Stimulated activated CD8-positive, alpha-beta memory T cell treated with anti-CD3 and anti-CD28 coated beads, Interleukin-7, amount 100 ng/mL, for 24 hours (primary cell): ENCODE measurements at places on chromosomes 5 and 9.

- no peak for DNase-seq
Observed at GRCh38 chr5:36656556-36656955, 50.1 kb downstream of the SLC1A3 start.

DNA sequence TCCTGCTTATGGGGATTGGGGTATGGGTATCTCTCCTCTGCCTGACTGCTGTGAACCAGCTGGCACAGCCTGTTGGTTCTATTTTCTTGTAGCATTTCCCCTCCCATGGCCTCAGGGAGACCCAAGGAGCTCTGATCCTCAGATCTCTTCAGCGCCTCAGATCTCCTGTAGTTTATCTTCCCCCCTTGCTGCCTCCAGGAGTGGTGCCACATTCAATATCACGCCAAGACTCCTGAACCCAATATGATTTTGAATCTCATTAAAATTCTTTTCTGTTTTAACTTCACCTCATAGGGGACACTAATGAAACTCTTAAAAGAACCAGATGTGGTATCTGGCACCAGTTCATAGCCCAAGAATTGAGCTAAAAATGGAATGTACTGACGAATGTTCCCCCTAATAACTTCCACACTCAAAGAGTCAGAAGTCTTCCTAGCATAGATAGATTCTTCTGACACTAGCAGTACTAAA lies 59.6 kb upstream of the LIFR start:
- no peak for DNase-seq

DNA sequence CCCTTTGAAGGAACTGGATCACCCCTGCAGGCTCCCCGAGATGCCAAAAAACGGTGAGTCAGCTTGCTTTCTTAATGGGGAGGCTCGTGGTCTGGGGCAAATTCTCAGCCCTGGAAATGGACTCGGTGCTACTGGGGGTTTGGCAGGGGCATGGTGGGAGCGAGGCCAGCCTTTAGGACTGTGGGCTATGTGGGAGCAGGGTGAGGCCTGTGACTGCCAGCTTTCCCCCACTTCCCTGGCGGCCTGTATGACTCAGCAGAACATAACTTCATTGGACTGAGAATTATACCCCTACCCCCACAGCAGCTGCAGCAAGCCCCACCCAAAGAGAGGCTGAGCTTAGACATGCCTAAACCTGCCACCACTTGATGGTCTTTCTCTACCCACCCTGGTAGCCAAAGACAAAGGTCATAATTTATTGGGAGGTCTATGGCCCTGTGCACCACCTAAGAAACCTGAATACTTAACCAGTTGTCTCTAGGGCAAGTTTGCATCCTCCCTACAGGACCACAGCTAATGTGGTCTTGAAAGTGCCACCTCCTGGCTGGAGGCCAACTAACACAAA lies 325.3 kb downstream of the TLE1 start:
- DNase-seq = no peak

- DNase-seq = no peak
Observed at GRCh38 chr5:103333376-103333775, 74.8 kb downstream of the MACIR start.

DNA sequence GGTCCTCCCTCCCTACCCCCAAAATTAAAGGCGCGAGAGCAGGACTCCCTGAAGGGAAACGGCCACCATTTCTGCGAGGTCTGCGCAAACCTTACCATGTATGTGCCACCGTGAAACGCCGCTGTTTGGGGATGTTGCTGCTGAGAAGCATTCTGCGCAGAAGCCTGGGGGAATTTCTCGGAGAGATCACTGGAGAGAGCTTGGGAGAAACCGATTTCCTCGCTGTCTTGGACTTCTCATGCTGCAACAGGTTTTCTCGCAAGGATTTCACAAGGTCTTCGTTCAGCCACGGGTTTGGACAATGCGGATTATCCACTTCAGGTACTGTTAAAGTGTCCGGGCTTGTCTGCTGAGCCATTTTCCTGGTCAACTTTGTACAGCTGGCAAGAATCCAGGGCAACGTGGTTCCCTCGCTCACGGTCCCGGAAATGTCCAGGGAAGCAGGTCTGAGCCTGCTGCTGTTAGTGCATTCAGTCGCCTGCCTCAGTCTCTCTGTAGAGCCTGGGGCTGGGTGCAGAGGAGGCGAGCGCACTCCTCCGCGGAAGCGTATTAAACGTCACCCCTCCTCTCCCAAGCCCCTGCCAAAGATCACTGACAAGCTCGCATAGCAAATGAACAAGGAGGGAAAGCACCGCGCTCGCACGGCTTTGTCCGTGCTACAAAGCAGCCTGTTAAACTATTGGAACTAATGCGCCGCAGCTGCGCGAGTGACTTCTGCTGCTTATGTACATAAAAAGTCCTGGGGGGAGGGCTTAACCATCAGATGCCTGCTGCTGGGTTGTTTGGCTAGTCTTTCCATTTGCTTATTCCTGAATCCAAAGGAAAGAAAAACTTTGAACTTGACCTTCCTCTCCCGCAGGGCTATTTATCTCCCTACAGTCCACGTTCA lies 125.1 kb downstream of the PDE4D start:
- no peak for DNase-seq

- DNase-seq = no peak
Observed at GRCh38 chr9:90645721-90646120, 3.1 kb upstream of the DIRAS2 start.

DNA sequence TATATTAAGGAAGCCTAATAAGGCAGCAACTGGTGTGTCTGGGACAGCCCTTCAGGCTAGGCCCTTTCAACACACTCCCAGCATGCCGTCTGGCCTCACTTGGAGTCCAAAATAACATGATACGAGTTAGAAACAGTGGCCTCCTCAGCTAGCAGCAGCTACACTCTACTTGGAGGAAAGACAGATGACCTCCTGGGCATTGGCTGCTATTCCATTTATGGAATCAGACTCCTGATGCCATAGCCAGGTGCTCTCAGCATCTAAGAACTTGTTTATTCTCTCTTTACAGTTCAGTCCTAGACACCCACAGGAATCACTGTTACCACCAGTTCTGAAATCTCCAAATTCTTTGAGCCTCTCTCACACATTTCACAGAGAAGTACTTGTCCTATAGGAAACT lies 31.8 kb downstream of the RUSC2 start:
- DNase-seq = no peak

DNA sequence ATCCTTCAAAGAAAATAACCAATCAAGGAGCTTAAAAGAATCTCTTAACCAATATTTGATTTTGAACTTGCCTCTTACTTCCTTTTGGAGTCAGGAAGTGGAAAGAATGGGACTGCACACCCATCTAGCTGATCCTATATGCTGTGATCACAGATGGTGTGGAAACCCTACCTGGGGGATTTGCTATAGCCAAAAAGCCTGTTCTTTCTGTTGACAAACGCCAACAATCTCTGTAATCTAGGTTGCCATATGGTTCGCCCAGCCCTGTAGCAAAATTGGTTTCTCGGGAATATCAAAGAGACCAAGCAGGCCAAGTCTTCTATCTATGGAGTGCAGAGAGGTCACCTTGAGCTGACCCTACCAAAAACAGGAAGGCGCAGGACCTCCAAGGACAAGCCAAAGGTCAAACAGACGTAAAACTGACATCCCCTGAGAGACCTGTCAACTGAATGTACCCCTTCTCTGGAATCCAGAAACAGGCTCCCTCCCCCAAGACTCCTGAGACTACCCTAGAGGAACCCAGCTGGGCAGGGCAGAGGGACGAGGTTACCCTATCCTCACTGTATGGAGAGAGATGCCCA lies 19.4 kb downstream of the NRG2 start:
- DNase-seq = no peak

GRCh38 chr5:146510559-146511125 lies 5.3 kb downstream of the GPR151 start:
- DNase-seq = no peak

DNA sequence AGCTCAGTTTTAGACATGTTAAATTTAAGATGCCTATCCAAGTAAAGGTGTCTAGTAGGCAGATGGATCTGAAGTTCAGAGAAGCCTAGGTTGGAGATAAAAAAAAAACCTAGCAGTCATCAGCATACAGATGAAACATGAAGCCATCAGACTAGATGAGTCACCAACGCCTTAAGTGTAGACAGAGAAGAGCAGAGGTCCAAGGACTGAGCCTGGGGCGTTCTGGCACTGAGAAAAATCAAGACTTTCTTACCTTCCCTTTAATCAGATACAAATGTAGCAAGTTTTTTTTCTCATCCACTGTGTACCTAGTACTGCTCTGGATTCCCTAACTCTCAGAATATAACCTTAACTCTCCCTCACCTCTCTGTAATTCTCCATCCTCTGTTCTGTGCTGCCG lies 97.3 kb downstream of the SIL1 start:
- DNase-seq = no peak

DNA sequence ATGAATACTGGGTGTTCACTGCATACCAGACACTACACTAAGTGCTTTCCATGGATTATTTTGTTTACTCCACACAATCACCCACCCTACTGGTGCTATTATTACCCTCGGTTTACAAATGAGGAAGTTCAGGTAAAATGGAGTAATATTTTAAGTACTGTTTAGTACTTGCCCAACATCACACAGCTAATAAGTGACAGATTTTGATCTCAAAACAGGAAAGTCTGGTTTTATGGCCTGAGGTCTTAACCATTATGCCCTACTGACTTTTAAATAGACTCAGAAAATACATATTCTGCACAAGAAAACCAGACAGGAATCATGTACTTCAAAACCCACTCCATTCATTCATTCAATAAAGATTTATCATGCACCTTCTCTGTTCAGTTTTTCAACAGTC lies 431.0 kb upstream of the TLE4 start:
- DNase-seq = no peak

DNA sequence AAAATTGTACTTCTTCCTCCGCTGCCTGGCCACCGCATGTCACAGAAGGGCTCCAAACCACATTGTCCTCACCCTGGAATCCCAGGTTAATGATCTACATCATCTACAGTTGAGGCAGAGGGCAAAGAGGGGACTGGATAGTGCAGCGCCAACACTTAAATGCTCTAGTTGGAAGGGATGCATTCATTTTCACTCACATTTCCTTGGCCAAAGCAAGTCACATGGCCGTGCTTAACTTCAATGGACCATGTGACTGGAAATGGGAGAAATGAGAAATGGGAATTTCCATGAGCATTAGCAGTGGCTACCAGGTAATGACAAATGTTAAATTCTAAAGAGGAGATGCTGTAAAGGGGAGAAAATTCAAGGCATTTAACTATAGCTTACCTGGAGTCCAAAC lies 13.3 kb upstream of the GNAQ start:
- no peak for DNase-seq

DNA sequence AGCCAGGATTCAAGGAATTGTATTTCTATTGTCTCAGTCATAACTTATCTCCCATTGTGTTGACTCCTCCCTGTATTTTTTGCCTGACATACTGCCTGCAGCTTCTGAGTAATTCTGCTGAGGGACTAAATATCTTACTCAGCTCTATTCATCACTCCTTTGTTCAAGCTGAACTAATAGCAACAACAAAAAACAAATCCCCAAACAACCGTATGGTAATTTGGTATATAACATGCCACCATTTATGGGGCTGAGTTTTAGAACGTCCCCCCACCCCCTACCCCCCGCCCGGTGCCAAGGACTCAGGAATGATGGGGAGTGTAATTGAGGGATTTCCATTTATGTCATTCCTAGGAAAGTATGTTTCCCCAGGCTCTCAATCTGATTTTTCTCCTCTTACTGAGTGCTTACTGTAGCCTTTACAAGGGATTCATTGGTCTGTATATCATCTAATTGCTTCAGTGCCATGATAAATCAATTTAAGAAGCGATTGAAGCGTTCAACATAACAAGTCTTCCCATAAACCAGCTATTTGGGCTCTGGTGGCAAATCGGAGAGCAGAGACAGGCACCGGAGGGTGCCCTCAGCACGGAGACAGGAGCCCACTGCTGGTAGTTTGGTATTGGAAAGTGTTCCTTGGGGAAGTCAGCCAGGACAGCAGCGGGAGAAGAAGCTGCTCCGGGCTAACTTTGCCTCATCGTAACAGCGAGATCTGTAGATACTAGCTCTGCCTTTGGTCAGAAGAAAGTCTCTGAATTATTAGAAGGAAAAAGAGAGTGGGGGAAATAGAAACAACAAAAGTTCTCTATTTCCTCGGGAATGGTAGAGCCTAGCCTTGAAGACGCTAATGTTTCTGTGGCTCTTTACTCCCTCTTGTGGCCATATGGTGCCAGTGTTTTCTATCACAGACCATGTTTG lies 40.7 kb upstream of the HSD17B4 start:
- DNase-seq = no peak

DNA sequence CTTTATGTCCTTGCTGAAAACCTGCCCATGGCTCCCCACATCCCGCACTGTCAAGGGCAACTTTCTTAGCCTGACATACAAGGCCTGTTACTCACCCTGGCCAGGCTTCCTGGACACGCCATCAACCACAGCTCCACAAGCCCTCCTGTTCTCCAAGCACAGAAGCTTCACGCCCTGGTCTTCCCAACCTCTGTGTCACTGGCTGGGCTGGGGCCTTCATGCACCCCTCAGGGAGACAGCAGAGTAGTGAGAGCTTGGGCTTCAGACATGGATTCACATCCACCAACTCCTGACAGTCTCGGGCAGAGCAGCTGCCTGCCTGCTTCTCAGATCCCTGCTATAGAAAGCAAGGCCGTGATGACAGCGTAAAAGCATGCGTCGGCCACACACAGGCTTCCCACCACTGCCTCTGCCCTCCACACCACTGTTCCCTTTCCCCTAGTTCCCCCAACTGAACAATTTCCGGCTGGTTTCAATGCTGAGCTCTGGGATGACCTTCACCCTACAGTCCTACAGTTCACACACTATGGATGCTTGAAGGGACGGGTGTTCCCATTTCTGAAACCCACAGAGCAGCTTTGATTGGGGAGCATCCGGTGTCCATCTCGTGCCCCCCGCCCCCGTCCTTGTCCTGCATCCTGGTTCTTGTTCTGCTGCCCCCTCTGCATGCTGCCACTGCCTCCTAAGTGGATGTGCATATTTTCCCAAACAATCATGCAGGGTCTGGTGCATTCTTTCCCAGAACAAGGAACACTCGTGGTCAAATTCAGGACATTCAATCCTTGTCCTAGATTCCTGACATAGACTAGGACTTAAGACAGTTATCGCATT lies 33.4 kb upstream of the ADAMTS2 start:
- DNase-seq = no peak

GRCh38 chr5:110414360-110414759 lies 312.1 kb downstream of the TMEM232 start:
- no peak for DNase-seq

- DNase-seq = no peak
Observed at GRCh38 chr9:87529671-87530070, 32.0 kb downstream of the DAPK1 start.

DNA sequence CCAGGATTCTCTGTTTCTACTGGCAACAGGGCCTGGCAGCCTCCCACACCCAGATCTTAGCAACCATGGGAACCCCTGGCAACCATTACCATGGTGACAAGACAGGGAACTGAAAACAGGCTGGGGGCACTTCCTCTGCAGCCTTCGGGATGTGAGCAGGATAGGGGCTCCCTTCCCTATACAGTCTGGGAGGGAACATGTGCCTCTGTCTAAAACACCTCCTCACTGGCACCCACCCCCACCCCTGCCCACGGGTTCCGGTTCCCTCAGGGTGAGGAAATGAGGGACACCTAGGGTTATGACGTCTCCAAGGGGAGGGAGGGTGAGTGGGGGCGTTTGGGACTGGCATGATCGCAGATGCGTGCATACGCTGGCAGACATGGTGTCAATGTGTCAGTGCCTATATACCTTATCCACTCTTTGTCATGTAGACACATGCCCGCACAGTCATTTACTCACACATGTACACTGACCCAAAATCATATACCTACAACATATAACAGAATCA lies 3.0 kb upstream of the DNAJB5 start:
- no peak for DNase-seq
